ENCODE measurements at places on chromosomes 1 and 21. TPM values are rescaled to one million over a fixed set of nuclear protein-coding genes. Genes with fewer than 3 reads are reported as not detected.
A peak's percentile ranks its signal among the peaks of the same experiment; 100 is the strongest.

GRCh38 chr1:193104502-193104906 is 710 bp downstream of the GLRX2 start:
- peak; percentile 75 for DNase-seq

GRCh38 chr1:198500096-198500495 is 40.4 kb downstream of the ATP6V1G3 start:
- no peak for DNase-seq

DNA sequence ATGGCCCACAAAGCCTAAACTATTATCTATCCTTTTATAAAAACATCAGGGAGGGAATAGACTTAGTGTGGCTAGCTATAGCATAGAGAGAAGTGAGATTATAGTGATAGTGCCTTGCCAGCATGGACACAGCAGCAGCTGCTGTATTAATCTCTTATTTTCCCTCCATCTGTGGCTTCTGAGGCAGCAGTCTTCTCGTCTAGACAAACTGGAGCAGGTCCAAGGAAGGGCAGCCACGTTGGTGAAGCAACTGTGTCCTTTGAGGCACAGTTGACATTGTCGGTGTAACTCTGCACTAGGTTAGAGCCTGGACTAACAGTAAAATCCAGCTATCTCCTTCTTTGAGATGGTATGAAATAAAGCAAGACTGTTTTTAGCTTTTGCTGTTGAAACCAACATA is 131.3 kb downstream of the CACHD1 start:
- no peak for DNase-seq

DNA sequence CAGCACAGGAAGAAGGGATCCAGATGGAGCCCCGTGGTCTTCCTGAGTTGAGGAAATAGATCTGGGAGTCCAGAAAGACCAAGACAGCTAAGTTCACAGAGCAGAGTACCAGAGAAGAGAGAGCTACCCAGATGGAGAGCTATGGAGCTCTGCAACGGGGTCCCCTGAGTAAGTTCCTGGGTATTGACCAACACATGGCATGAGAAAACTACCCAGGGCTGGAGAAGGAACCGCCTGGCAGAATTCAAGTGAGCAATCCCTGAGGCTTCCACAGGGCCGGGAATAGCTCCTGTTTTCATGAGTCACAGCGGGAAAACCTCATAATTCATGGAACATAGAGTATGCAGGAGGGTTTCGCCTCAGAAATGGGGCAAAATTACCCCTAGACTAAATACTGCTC is 19.7 kb downstream of the STPG1 start:
- no peak for DNase-seq

Gene SLC22A15
- 26.8 TPM for total RNA-seq

Gene KRTAP20-4
- total RNA-seq: not detected

DNA sequence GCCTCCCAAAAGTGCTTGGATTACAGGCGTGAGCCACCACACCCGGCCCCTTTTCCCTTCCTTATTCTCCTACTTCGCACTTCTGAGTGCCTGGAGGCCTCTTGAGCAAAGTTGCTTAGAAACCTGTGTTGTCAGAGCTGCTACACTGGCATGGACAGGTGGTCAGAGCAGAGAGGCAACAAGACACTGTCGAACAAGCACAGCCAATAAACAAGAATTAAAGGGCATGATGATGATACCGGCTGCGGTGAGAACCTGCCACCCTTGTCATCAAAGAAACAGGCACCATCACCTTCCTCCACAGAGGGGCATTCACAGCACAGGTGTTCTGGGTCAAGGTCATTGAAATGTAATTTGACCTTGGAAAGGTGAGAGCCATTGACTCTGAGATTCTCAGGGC is 23.3 kb downstream of the STUM start:
- DNase-seq: no peak

DNA sequence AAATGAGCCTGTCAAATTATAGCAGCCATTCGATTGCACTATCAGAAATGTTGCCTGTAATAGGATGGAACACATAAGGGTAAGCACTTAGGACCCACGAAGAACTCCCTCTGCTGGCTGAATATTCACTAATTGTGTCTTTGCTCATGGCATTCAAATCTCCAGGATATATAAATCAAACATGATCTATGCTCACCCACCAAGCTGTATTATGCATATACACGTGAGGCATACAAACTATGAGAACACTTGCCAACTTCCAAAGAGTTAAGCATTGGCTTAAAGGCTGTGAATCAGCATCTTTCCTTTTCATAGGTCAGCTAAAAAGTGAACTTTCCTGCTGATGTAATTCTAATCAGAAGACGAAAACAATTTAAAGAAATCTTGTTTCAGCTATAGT is 34.5 kb downstream of the TMPRSS15 start:
- DNase-seq: no peak

GRCh38 chr1:240091614-240092300 is at the start of gene FMN2:
TSS of gene FMN2 (plus strand) at chr1:240091883. CDS start at chr1:240092110, 227 bp downstream.
- no peak for DNase-seq

GRCh38 chr21:26379561-26379960 is 193.5 kb downstream of the CYYR1 start:
- no peak for DNase-seq

Gene AXDND1
- total RNA-seq: 0.59 TPM

Gene AMIGO1
- 9.1 TPM for total RNA-seq

DNA sequence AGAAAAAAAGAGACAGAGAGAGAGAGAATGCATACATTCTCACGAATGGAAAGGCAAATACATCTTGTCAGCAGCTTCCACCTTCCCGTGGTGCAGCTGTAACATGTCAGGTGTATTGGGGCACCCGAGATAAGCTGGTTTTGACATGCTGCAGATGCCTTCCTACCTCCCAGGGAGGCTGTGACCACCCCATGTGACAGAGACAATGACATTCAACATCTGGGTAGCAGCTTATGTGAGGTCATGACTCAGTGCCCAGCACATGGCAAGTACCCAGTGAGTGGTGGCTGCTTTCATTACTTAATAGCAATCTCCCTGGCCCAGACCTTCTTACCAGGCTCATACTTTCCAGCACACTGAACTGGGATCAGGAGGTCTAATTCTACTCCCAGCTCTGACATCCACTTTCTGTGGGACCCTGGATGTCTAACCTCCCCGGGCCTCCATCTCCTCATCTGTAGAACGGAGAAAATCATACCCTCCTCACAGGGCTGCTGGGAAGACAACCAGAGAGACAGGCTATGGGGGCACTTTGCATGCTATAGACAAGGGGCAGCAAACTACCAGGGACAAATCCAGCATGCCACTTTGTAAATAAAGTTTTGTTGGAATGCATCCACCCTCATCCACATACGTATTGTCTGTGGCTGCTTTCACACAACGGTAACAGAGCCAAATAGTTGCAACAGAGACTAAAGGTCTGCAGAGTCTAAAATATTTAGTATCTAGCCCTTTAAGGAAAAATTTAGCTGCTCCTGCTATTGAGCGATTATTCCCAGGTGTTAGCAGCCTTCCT is 38.5 kb upstream of the ZBTB40 start:
- no peak for DNase-seq

DNA sequence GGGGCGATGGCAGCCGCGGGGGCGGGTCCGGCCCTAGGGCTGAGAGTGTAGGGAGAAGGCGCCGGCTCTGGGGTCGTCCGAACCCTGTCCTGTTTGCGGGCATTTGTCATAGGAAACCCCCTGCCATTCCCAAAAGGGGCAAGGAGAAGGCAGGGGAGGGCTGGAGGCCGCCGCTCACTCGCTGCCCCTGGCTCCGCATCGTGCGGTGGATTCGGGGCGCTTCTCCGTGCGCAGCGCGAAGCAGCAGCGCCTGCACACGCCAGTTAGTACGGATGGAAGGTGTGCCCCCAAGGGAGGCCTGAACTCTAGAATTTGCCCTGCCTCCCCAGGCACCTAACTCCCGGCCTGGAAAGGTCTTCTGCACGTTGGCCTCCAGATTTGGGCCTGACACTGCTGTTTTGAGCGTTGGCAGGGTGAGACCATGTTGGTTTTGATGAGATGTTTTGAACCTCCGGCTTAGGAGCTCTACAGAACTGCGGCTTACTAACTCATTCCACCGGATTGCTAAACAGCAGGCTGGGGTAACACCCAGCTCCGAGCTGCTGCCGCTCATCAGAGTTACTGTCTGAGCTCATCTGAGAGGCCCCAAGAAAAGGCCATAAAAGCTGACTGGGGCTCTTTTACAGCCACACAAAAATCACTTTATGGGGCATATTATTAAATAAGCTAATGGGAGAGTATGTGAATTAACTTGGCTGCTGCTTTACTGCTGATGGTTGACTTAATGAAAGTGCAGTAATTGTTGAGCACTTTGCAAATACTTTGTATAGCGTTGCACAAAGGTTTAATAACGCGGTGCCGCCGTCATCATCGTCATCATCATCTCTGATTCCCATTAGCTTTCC is 987 bp downstream of the GPR137B start:
- no peak for DNase-seq

Gene OR2L8
- not detected for total RNA-seq

DNA sequence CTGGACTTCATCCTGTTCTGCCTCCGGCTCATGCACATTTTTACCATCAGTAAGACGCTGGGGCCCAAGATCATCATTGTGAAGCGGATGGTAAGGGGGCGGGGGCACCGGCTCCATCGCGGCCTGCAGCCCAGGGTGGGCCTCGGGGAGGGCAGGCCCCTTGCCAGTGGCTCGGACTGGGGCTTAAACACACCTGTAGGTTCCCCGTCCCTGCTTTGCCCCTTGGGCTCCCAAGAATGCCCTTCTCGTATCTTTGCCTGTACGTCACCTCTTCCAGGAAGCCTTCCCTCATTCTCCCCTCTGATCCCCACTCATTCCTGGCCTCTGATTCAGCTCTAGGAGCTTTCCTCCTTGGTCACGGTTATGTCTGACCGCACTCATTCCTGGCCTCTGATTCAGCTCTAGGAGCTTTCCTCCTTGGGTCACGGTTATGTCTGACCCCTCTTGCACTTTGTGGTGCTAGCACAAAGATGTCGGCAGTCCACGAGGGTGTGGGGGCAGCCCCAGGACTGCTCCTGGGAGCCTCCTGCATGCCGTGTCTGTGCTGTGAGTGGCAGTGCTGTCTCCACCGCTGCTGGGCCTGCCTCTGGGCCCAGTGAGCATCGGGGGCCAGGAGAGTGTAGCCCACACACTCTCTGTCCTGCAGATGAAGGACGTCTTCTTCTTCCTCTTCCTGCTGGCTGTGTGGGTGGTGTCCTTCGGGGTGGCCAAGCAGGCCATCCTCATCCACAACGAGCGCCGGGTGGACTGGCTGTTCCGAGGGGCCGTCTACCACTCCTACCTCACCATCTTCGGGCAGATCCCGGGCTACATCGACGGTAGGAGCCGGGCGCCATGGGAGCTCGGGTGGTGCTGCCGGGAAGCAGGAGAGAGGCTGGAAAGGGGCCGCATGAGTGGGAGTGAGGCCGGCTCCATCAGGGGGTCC is 49.1 kb upstream of the LRRC3 start:
- no peak for DNase-seq

Gene KCNAB2
- total RNA-seq: 119 TPM
